ENCODE measurements at places on chromosomes 7 and 10.

- DNase-seq, result no peak
Observed at GRCh38 chr7:40726559-40726958, 591.8 kb downstream of the SUGCT start.

DNA sequence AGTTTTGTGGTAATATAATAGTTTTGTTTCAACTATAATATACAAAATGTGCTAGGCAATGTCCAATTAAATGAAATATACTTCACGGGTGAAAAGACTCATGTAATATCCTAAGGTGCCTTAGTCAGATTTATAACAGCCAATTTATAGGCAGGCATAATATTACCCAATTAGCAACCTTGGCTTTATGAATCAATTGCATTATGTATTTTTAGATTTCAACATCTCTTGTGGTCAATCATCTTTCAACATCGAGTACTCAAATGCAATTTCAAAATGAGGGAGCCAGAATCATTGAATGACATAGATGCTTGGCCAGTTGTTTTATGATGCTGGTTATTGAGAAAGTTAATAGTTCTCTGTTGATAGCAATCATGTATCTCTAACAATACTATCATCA is 110.3 kb upstream of the SP8 start:
- no peak for DNase-seq

DNA sequence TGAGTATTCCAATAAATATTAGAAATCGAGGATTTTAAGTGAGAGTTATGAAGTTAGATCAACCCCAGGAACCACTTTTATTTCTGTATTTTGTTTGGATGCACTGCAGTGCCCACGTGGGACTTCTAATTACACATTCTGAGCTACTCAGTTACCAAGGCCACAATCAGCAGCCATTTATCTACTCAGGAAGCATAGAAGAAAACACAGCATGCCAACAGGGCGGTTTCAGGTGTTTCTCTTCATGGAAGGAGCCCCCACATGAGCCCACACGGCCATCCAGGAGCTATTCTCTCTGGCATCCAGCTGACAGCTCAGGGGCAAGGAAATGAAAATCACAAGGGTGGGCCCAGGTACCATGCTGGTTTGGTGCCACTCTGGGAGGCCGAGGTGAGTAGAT is 266.5 kb upstream of the MKLN1 start:
- no peak for DNase-seq

GRCh38 chr10:75197066-75197465 is 13.5 kb upstream of the VDAC2 start:
- no peak for DNase-seq

DNA sequence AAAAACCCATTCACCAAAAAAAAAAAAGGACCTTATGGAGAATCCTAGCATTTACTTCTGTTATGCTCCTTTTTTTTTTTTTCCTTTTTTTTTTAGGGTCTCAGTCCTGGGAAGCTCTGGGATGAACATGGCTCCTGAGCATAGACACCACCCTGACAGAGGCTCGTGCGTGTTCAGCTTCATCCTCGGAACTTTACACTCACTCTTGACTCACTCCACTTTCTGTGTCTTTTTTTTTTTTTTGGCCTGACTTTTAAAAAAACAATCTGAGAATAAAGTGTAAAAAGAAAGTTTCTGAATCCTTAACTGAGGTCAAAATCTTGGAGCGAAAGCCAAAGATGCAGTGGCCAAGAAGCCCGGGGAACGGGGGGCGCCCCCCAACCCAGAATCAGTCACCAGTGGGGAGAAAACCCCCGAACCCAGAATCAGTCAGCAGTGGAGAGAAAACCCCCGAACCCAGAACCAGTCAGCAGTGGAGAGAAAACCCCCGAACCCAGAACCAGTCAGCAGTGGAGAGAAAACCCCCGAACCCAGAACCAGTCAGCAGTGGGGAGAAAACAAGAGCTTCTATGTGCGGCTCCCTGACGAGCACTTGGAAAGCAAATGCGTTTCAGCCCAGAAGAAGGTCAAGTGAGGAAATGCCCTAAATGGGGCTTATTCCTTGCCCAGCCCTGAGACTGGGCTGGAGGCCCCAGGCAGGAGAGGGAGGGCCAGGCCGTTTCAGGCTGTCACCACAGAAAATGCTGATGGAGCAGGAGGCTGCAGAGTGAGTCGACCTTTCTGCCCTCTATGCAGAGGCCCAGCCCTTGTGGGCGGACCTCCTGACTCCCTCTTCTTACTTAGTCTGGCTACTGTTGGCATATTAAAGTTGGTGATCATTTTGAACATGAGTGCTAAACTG is 19.0 kb upstream of the PFKP start:
- no peak for DNase-seq

DNA sequence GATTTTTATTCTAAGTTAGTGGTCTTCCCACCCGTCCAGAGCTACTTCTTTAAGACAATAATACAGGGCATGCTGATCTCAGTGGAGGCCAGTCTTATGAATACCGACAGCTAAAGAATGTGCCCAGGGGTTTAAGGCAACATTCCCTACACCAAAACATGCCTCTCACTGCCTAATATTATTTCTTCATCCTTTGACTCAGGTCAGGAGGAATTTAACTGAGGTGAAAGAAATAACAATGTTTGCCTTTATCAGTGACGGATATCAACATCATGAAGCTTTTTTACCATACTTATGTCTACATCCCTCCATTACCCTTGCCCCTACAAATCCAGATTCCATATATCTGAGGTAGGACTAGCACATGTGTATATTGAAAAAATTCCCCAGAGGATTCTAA is 33.3 kb upstream of the TES start:
- no peak for DNase-seq

DNA sequence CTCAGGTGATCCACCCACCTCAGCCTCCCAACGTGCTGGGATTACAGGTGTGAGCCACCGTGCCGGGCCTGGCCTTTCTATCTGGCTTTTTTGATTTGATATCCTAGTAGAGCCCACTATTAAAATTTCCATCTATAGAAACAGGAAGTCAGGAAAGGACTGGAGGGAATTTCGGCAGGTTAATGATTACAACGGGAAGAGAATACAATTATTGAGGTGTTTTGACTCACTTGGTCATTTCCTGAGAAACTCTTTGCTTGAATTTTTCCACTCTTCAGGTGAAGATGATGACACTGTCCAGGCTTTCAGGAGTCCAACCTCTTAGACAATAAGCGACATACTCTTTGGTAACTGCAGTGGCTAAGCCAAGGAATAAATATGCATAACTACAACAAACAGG is 1.1 kb upstream of the MKLN1 start:
- DNase-seq, result no peak

GRCh38 chr7:134407311-134407710 is 51.6 kb downstream of the AKR1B1 start:
- DNase-seq, result no peak

DNA sequence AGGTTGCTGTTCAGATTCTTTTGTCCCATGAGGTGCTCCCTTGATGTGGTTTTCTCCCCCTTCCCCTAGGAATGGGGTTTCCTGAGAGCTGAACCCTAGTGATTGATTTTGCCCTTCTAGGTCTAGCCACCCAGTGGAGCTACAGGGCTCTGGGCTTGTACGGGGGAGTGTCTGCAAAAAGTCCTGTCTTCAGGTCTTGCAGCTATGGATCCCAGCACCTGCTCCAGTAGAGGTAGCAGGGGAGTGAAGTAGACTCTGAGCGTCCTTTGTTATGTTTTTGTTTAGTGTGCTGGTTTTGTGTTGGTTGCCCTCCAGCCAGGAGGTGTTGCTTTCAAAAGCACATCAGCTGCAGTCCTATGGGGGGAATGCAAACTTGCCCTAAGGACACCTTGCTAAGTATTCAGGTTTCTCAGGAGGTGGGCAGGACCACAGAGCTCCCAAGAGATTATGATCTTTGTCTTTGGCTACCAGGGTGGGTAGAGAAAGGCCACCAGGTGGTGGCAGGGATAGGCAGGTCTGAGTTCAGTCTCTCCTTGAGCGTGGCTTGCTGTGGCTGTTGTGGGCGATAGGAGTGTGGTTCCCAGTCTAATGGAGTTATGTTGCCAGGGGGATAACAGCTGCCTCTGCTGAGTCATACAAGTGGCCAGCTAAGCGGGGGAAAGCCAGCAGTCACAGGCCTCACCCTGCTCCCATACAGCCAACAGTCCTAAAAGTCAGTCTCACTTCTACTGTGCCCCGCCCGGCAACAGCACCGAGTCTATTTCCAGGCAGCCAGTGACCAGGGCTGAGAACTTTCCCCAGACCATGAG is 92.4 kb upstream of the JCAD start:
- DNase-seq, result no peak

- no peak for DNase-seq
Observed at GRCh38 chr7:43664681-43665080, 64.6 kb downstream of the COA1 start.

DNA sequence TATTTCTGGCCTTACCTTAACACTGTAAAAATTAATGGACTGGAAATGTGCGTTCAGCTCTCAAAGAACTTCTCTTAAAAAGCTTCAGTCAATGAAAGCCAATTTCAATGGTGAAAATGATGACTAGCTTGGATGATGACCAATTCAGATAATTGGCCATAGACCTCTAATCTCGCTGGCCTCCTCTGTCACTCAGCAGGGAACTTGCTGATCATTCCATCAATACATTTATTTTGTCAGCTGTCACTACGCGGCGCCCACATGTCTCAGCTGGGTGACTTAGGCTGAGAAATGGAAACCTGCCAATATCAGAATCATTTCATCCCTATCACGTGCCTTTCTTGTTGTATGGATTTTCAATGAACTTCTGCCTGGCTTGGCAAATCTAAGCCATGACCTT is 673.0 kb upstream of the AUTS2 start:
- no peak for DNase-seq

- no peak for DNase-seq
Observed at GRCh38 chr7:24108906-24109376, 175.0 kb upstream of the NPY start.

DNA sequence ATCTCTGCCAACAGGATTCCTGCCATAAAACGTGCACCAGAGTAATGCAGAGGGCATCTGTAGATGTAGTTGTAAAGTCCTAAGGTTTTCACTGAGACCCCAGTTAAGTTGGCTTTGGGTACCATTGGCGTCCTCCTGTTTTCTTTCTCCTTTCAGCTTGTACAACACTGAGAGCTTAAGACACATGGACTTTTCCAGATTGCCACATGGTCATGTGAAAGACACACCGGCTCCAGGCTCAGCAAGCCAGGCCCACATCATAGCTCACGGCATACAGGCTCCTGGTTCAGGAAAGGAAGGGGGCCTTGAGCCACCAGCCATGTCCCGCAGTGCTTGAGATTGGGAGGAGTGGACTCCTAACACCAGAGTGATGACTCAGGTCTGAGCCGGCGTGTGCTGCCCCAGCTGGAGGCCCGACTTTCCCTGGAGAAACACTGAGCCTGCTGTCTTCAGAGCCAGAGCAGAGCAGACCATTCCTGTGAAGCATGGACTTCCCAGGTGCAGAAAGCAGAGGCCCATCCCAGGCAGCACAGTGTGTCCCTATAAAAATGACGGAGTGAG is 252.7 kb downstream of the PRPF18 start:
- DNase-seq, result no peak

DNA sequence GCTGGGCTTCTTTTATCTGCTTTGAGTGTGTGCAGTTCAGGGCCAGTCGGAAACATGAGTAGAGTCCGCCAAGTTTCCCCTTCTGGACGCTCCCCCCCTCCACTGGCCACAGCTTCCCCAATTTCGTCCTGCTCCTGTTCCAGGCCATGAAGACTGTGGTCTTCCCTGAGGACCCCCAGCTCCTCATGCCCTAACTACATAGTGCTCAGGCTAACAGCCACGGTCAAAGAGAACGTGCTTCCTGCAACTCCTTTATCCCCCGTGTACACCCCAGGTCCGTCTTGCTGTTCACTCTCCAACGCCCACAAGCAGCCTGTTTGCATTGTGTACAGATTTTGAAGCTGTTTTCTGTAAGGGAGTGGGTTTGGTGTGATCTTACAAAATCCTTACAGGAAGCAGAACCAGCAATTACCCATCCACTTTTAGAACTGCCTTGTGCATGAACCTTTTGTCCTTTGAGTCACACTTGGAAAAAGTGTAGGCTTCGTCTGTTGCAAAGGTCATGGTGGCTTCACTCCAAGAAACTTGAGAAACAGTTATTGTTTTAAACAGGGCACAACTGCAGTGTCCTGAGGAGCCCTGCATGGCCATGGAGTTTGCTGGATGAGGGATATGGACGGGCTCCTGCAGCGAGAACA is 77.0 kb upstream of the FAM20C start:
- no peak for DNase-seq

DNA sequence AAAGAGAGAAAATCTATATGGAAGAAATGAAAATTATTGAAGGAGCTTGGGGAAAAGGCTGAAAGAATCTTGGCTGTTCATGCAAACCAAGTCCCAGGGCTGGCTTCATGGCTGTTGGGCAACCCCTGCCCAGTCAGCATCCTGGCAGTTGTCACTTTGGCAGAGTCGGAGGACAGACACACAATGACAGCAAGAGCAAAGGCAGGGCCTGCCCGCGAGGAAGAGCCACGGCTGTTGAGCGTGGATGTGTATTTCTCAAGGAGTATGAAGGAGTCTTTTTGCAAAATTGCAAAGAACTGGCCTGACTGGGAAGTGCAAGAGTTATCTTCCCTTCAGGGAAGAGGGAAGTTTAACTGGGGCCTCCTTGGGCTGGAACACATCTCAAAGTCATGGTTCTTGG is 11.7 kb downstream of the PTPRE start:
- DNase-seq, result no peak

- DNase-seq, result no peak
Observed at GRCh38 chr7:15685358-15686294, 857 bp downstream of the MEOX2 start.

GRCh38 chr7:133910761-133911160 is 216.4 kb upstream of the LRGUK start:
- DNase-seq, result no peak

DNA sequence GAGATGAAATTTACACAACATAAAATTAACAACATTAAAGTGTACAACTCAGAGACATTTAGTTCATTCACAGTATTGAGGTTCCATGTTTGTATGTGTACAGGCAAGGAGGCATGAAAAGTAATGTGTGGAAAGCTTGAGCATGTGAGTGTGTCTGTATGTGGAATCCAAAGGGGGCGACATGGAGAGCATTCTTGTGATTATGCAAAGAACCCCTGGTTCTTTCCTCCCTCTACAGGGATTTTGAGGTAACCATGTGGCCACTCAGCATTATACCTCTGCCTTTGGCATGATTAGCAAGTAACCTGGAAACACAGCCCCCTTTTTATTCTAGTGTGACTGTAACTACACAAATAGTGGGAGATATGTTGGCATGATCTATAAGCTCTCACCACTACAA is 21.0 kb downstream of the OR2F1 start:
- no peak for DNase-seq

GRCh38 chr10:110880012-110880411 is 8.3 kb downstream of the PDCD4 start:
- no peak for DNase-seq

- DNase-seq, result no peak
Observed at GRCh38 chr7:156026076-156026600, 213.9 kb upstream of the SHH start.

GRCh38 chr10:92810934-92811532 is 37.3 kb upstream of the EXOC6 start:
- no peak for DNase-seq

DNA sequence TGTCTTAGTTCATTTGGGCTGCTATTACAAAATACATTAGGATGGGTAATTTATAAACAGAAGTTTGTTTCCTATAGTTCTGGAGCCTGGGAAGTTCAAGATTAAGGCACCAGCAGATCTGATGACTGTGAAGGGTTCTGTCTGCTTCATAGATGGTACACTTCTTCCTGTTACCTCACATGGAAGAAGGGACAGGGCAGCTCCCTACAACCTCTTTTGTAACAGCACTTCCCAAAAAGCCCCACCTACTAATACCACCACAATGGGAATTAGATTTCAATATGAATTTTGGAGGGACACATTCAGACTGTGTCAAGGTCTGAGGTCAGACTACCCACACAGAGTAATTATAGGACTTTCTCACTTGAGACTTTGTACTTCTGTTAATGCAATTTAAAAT is 260.3 kb downstream of the ARHGAP12 start:
- DNase-seq, result no peak
